Activated effector memory CD4-positive, alpha-beta T cell treated with anti-CD3 and anti-CD28 coated beads, Interleukin-2, amount 50 U/mL, for 16 hours (primary cell): ENCODE measurements at places on chromosomes 11 and 22.
A peak's percentile ranks its signal among the peaks of the same experiment; 100 is the strongest.

- DNase-seq = no peak
Measured at GRCh38 chr11:130915603-130916237, 559 bp downstream of the SNX19 start.

GRCh38 chr11:119409731-119410130 is 13.2 kb downstream of the THY1 start:
- no peak for DNase-seq

- DNase-seq = no peak
Measured at GRCh38 chr11:47765086-47765485, 2.1 kb downstream of the FNBP4 start.

DNA sequence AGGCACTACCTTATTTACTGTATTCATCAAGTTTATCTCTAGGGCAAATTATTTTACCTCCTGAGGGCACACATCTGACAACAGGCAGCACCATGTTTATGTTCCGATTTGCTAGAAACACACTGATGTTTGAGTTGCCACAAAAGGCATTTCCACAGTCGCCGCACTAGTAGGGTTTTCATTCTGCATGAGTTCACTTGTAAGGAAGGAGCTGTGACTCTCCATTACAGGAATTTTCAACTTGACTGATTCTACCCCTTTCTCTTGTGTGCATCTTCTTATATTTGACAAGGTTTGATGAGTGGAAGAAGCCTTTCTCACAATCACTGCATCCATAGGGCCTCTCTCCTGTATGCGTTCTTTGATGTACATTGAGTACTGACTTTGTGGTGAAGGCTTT is 455.9 kb upstream of the CNTN5 start:
- no peak for DNase-seq

- DNase-seq = no peak
Measured at GRCh38 chr11:103587901-103588788, 448.3 kb upstream of the DDI1 start.

DNA sequence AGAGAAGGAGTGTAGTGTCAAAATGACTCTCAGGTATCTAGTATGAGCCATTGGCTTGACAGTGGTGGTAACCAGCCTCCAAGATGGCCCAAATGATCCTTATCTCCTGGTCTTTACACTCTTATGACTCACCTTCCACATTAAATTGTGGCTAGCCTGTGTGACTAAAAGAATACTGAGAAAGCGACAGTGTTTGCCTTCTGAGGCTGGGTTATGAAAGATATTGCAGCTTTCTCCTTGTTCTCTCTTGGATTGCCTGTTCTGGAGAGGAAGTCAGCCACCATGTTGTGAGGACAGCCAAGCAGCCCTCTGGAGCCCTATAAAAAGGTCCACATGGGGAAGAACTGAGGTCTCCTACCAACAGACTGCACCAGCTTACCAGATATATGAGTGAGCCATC is 15.8 kb downstream of the C11orf71 start:
- DNase-seq = no peak

DNA sequence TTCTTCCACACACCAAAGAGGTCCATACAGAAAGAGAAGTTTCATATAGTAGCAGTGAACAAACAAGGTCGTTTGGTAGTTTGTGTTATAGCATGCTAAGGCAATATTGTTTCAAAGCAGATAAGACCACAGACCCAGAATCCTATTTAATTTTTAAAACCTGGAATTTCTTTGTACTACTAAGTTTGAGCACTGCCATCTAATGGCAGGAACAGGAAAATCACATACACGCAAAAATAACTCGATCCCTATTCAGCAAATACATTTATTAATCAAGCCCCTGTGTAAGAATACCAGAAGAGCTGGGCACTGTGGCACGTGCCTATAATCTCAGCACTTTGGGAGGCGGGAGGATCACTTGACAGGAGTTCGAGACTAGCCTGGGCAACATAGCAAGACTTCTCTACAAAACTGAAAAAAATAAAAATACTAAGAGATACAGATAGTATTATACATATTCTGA is 2.9 kb upstream of the BTBD10 start:
- no peak for DNase-seq

GRCh38 chr11:16806791-16807190 is 68.3 kb downstream of the C11orf58 start:
- DNase-seq = no peak

DNA sequence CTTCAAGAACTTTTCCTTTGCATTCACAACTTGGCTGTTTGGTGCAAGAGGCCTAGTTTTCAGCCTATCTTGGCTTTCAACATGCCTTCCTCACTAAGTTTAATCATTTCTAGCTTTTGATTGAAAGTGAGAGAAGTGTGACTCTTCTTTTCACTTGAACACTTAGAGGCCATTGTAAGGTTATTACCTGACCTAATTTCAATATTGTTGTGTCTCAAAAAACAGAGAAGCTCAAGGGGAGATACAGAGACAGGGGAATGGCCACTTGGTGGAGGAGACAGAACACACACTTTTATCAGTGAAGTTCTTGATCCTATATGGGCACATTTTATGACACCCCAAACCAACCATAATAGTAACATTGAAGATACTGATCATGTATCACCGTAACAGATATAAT is 532.3 kb downstream of the DLG2 start:
- no peak for DNase-seq

- no peak for DNase-seq
Measured at GRCh38 chr11:125588505-125588904, 4.1 kb upstream of the STT3A start.

DNA sequence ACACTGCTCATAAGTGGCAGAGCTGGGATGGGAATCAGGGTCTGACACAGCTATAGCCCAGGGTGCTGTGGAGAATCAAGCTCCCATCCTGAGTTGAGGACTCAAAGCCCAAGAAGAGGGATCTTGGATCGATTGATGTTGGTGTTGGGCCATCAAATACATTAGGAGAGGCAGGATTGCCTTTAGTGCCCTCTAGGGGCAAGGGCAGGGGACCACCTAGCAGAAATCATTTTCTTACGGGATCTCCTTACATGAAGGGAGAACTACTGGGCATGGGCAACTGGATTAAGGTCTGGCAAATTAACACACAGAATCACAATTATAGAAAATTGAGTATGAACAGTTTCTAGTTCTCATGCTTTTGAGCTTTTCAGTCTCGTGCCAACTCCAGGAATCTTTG is 24.9 kb upstream of the EMSY start:
- DNase-seq = no peak

- DNase-seq = no peak
Measured at GRCh38 chr11:68025047-68025446, 5.4 kb upstream of the NDUFS8 start.

GRCh38 chr11:131428853-131429252 is 58.4 kb downstream of the NTM start:
- no peak for DNase-seq

- peak; percentile 86 for DNase-seq
Measured at GRCh38 chr11:118240999-118241763, 11.0 kb downstream of the MPZL3 start.

- DNase-seq = no peak
Measured at GRCh38 chr11:83127310-83127637, 29.7 kb upstream of the PCF11 start.

DNA sequence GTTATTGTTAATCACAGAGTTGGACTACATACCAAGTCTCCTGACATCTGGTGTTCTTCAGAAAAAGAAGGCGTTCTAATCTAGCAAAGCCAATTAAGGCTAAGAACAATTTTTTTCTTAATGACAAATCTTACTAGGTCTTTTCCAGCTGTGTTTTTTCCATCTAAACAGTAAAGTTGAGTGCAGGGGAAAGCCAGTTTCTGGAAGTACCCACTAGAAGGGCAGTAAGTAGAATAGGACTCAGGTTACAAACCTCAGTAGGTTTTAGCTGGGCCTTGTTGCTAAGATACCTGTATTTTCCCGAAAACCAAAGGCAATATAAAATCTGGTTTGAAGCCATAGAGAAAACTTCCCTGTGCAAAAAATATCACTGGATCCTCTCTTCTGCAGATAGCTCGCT is 351.9 kb downstream of the ETS1 start:
- DNase-seq = no peak

DNA sequence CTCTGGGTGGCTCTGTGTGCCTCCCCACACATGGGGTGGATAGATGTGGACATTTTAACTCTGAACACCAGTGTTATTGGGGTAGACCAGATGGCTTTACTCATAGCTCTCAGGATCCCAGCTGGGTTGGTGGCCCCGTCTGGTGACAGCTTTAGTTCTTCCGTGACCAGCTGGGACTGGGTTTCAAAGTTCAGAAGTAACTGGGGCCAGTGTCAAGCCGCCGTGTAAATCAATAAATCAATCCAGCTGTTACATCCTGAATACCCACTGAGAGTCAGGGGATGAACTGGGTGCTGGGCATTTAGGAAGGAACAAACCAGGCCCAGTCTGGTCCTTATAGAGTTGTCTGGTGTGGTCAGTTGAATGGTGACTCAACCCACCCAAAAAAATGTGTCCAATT is 269.4 kb downstream of the CTTN start:
- no peak for DNase-seq

- no peak for DNase-seq
Measured at GRCh38 chr11:62266558-62266957, 3.4 kb upstream of the SCGB2A2 start.

DNA sequence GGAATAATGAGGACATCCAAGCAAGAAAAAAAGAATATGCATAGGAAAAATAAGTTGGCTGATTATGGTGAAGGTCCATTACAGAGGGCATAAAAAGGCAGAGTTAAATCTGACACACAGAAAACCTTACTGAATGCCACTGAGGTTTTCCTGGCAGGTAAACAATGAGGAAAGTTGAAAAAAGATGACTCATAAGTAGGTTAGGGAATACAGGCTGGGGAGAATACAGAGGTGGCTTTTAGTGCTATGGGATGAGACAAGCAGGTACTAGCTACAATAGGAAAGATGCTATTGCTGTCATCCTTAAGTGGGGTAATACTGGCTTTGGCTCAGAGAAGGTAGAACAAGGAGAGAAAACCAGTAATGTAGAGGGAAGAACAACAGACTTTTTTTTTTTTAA is 44.7 kb downstream of the CSTF3 start:
- no peak for DNase-seq

DNA sequence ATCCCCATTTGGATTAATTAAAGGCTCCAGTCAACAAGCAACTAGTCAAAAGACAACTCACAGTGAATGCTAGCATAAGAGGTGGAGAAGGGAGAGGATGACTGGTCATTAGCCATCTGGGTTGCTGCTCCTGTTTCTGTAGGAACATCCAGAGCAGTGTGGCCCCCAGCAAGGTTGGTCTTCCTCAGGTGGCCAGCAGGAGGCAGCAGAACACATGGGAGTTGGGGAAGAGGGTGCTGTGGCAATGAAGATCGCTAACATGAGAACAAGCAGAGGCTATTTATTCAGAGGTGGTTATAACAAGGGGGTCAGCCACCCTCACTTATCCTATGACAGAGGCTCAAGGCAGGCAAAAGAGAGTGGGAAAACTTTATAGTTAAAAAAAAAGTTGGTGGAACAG is 21.3 kb downstream of the IZUMO1R start:
- peak; percentile 74 for DNase-seq
